SK-N-SH (cell line): ENCODE measurements at places on chromosomes 5 and 9.
A peak's percentile ranks its signal among the peaks of the same experiment; 100 is the strongest.

DNA sequence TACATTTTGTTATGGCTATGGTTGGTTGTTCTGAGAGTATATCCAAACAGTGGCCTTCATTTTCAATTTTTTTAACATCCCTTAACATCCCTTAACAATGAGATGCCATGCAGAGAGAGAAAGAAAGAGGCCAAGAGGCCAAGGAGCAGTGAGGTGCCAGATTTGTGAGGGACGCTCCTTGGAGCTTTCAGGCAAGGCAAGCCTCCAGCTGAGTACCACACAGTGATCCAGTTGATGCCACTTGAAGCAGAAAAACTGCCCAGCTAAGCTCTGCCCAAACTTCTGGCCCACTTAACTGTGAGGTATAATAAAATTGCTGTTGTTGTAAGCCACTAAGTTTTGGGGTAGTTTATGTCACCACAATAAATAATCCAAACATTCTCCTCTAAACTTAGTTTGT is 22.6 kb upstream of the EMB start:
- no peak for DNase-seq

GRCh38 chr9:124322618-124323432 is 65.1 kb downstream of the NEK6 start:
- no peak for DNase-seq

- no peak for DNase-seq
Measured at GRCh38 chr9:84744195-84744594, 74.7 kb downstream of the NTRK2 start.

DNA sequence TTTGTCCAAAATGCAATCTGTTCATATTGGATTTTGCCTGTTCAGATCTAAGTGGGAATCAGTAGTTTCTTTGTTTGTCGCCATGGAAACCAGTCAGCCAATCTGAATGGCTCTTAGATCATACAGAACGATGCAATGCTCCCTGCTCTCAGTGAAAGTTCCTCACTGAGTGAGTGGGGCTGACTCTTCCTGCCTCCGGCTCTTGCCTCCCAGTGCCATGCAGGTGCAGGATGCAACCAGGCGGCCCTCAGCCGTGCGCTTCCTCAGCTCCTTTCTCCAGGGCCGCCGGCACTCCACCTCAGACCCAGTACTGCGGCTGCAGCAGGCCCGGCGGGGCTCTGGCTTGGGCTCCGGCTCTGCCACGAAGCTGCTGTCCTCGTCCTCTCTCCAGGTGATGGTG is at the start of gene PTPDC1:
Gene PTPDC1, plus strand, starts transcription at position 151 of the 400 bp plus-strand sequence. Its CDS starts 67 bp downstream, at position 218.
- DNase-seq, result peak; percentile 65

- no peak for DNase-seq
Measured at GRCh38 chr5:127834094-127834531, 130.9 kb downstream of the CCDC192 start.

- DNase-seq, result no peak
Measured at GRCh38 chr5:14064841-14065240, 78.3 kb upstream of the TRIO start.

DNA sequence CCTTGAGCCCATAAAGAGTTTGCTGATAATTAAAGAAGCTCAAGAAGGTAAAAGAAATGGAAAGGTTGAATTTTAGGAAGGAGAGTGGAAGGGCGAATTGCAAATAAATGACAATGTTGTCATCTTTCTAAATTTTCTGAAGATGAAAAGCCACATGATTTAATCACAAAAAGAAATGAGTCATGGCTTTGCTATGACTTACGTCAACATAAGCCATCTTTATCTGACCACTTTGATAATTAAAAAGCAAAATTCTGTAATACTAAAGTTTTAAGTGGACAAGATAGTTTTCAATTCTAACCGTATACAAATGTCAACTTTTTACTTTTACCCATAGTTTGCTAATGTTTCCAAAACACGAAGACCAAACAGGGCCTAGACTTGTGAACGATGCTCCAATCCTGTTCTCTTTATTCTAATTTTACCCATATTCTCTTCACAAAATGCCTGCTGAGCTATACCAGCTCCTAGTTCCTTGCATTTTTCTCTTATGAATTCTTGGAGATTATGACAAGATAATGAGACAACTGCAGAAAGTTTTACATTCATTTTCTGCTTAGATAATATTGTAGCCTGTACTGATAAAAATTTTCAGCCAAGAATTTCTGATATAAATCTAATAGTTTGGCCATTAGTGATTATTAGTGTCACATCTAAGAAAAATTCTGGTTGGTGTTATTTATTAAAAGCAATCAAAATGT is 21.8 kb upstream of the PRUNE2 start:
- DNase-seq, result no peak
